Chondrocyte (in vitro differentiated cells): ENCODE measurements at places on chromosomes 16 and 17. TPM values are rescaled to one million over a fixed set of nuclear protein-coding genes. Genes with fewer than 3 reads are reported as not detected.

DNA sequence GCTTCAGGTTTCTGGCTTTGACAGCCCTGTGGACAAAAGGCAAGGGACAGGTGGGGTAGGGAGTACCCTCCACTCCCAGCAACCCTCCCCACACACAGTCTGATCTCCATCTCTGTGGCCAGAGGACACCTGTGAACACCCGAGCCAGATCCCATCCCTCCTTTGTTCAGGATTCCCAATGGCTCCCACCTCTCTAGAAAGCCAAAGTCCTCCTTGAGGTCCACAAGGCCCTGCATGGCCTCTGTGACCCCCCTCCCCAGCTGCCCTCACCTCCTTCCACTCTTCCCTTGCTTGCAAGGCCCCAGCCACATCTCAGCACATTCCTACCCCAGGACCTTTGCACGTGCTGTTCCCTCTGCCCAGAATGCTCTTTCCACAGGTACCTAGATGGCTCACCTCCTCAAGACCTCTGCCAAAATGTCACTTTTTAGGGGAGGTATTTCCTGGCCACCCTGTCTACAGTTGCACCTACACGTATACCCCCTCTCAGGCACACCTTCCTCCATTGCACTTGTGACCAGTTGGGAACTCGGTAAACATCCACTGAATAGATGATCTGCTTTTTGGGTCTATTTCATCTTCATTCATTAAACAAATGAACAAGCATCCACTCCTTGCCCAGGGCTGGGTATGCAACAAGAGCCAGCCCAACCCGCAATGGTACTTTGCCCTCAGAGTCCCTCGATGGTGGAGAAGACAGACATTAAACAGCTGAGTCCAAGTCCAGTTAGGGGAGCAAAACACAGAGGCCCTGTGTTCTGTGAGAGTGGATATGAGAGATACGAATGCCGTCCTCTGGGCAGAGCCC, 107.0 kb downstream of the CRLF3 start:
- peak; percentile 30 for DNase-seq

Gene ICAM2
- not detected in 3 replicates for total RNA-seq

DNA sequence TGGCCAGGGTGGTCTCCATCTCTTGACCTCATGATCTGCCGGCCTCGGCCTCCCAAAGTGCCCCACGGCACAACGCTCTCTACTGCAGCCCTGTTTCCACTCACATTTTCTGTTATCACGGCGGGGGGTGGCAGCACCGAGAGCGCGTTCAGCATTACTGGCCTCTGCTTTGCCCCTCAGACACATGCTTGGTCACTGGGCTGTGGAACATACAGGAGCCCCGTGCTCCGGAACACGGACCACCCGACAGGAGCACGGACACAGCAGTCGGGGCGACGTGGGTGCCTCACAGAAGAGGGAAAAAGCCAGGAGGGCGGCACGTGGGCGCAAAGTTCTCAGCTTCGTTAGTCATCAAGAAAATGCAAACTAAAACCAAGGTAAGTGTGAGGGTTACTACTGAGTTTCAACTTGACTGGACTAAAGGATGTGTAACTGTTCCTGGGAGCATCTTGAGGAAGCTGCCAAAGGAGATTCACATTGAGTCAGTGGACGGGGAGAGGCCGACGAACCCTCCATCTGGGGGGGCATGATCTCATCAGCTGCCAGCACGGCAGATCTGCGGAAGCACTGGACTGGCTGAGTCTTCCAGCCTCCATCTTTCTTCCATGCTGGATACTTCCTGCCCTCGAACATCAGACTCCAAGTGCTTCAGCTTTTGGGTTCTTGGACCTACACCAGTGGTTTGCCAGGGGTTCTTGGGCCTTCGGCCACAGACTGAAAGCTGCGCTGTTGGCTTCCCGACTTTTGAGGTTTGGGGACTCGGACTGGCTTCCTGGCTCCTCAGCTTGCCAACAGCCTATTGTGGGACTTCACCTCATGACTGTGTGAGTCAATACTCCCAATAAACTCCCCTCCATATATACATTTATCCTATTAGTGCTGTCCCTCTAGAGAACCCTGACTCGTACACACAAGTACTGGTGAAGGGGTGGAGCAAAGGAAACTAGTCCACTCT, 106.8 kb downstream of the ZNF778 start:
- peak; percentile 75 for DNase-seq

Gene TP53TG3B
- total RNA-seq, result not detected in 3 replicates

GRCh38 chr17:36661047-36661666, 59.8 kb downstream of the MRM1 start:
- DNase-seq, result no peak

Gene TEX19
- not detected in 3 replicates for total RNA-seq

GRCh38 chr16:27189335-27189972, 13.9 kb upstream of the KDM8 start:
- no peak for DNase-seq

GRCh38 chr16:28145796-28146195, 66.0 kb downstream of the XPO6 start:
- DNase-seq, result no peak

Gene SNAI3
- not detected in 3 replicates for total RNA-seq

DNA sequence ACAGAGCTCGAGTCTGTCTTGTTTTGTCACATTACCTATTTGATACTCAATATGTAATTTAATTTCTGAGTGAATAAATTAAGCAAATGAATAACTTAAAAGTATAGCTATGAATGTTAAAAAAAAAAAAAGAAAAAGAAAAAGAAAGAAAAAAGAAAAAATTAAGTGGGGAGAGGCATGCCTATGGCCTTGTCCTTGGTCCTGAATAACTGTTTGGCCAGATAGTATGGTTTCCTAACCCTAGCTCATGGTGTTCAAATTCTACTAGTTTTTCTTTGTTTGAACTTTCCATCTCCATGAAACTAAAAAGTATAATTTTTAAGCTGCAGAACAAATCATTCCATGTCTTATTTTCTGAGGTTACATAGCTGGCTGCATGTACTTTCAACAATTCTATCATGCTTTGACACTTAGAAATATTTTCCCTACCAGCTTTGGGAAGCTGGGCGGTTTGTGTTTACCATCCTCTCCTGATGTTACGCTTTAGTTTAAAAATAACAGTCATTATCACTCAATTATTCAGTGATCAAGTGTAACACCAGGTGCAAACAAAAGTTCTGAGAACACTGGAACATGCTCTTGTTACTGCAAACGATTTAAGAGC, 31.8 kb downstream of the TOX3 start:
- DNase-seq, result no peak

GRCh38 chr16:30884760-30885159, 9.1 kb downstream of the BCL7C start:
- DNase-seq, result no peak

Gene CDH5
- not detected in 3 replicates for total RNA-seq

DNA sequence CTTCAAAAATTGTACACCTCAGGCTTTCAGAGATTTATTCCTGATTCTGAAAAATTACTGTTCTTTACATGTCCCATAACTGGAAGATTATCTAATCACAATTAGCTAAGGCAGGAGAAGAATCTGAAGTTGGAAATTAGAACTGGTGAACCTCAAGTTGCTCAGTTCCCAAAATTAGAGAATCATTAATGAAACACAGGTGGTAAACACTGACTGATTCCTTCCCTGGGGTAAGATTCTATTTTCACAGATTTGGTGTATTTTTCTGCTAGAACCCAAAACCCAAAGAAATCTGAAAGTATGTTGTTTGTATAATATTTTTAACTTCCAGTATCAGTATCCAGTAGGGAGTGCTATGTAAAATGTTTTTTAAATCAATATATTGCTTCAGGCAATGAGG, 25.7 kb downstream of the PHKB start:
- no peak for DNase-seq

DNA sequence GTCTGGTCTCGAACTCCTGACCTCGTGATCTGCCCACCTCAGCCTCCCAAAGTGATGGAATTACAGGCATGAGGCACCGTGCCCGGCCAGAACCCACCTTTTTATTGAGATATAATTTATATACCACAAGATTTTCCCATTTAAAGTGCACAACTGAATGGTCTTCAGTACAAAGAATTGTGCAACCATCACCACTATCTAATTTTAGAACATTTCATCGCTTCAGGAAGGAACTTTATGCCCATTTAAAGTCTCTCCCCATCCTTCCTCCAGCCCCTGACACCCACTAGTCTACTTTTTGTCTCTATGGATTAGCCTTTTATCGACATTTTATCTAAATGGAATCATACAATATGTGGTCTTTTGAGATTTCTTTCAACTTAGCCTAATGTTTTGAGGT, 25.4 kb upstream of the HELZ start:
- DNase-seq, result peak; percentile 15

Gene RAP1GAP2
- total RNA-seq, result 3.3 to 5.5 TPM (median 3.4 TPM) in 3 replicates

Gene TAT
- 0.26 to 0.35 TPM in 2 of 3 replicates, not detected in the other for total RNA-seq

DNA sequence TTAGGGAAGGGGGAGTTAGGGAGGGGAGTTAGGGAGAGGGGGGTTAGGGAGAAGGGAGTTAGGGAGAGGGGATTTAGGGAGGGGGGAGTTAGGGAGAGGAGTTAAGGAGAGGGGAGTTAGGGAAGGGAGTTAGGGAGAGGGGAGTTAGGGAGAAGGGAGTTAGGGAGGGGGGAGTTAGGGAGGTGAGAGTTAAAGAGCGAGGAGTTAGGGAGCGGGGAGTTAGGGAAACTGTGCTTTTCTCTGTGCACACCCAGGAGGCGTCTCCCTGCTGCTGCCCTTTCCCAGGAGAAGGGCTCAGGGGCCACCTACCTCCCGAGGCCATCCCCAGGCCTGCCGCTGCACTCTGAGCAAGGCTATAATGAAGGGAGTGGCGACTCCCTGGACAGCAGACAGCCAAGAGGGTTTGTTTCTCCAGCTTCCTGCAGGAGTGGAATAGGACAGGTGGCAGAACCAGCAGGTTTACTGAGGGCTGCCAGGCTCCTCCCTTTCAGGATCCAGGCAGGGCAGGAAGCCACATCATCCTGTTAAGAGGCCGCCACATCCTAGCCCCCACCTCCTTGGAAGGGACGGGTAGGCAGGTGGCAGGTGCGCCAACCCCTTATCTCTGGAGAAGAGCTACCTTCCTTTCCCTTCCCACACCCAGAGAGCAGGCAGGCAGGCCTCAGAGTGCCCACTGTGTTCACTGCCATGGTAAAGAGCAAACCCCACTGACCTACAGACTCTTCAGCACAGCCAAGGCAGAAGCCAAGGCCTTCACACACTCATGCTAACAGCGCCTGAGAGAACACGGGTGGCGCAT, 4.3 kb downstream of the CANT1 start:
- no peak for DNase-seq

- DNase-seq, result no peak
Measured at GRCh38 chr17:27430882-27431491, 25.3 kb upstream of the KSR1 start.

GRCh38 chr17:56891751-56892150, 22.1 kb downstream of the TRIM25 start:
- DNase-seq, result no peak

Gene RCVRN
- total RNA-seq, result not detected in 3 replicates

Gene GDPD1
- 1.5 to 3.6 TPM (median 1.9 TPM) in 3 replicates for total RNA-seq

- no peak for DNase-seq
Measured at GRCh38 chr16:68259007-68259825, 5.1 kb upstream of the SLC7A6 start.

Gene NKD1
- total RNA-seq, result 5.6 to 8.0 TPM (median 7.8 TPM) in 3 replicates

Gene SLC52A1
- not detected in 3 replicates for total RNA-seq

GRCh38 chr16:20676268-20676825, 21.1 kb downstream of the ACSM1 start:
- no peak for DNase-seq

Gene TPSG1
- total RNA-seq, result not detected in 3 replicates

DNA sequence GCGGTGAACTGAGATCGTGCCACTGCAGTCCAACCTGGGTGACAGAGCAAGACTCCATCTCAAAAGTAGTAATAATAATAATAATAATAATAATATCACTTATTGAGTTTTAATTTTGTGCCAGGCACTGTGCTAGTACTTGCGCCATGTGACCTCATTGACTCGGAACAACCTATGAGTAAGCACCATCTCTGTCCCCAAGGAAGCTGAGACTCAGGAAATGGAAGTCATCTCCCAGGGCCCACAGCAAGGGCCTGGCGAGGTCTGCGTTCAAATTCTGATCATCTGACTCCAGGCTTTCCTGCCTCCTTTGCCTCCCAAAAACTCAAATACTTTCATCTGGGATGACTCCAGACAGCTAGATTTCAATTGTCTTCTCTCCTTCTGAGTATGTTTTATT, 162.9 kb downstream of the SEC14L1 start:
- DNase-seq, result no peak

GRCh38 chr17:77307479-77308198, 166.9 kb downstream of the SEC14L1 start:
- DNase-seq, result no peak

Gene ELMO3
- total RNA-seq, result 1.1 to 1.2 TPM (median 1.1 TPM) in 3 replicates

Gene MMP28
- total RNA-seq, result 5.1 to 8.6 TPM (median 7.9 TPM) in 3 replicates

Gene KRTAP4-9
- total RNA-seq, result not detected in 3 replicates

- no peak for DNase-seq
Measured at GRCh38 chr17:4161192-4161966, 18.4 kb downstream of the CYB5D2 start.

- no peak for DNase-seq
Measured at GRCh38 chr17:65290056-65290455, 152.9 kb downstream of the RGS9 start.

- DNase-seq, result peak; percentile 92
Measured at GRCh38 chr16:57245472-57246113, 534 bp downstream of the ARL2BP start.

DNA sequence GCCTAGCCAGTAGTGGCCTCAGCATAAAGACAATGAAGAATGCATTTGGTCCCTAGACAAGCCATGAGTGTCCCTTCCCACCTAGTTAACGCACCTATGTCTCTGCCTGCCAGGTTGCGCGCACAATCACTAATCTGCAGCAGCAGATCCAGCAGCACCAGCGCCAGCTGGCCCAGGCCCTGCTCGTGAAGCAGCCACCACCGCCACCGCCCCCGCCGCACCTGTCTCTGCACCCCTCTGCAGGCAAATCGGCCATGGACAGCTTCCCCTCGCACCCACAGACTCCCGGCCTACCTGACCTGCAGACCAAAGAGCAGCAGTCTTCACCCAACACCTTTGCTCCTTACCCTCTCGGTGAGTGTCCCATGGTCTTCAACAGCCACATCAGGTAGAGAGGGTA, 41.8 kb downstream of the TMC6 start:
- DNase-seq, result no peak

DNA sequence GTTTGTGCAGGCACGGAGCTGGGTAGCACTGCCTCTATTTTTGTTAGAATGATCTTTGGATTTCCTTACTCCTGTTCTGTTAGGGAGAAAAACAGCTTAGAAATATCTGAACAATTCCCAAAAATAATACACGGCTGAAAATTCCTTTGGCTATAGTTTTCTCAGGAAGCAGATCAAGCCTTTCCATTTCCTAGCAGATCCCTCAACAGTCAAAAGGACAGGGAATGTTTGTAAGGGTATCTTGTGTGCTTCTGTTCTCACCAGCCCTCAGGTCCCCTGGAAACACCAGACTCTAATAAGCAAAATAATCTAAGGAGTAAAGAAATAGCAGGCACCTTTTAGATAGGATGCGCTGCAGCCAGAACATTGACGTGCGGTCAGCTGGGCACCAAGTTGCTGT, 30.5 kb upstream of the WSB1 start:
- no peak for DNase-seq

- no peak for DNase-seq
Measured at GRCh38 chr16:2841606-2842339, 11.7 kb downstream of the ZG16B start.
